ENCODE measurements at places on chromosomes 13 and 19.

- DNase-seq: no peak
Observed at GRCh38 chr19:19206938-19207337, 3.7 kb upstream of the NR2C2AP start.

DNA sequence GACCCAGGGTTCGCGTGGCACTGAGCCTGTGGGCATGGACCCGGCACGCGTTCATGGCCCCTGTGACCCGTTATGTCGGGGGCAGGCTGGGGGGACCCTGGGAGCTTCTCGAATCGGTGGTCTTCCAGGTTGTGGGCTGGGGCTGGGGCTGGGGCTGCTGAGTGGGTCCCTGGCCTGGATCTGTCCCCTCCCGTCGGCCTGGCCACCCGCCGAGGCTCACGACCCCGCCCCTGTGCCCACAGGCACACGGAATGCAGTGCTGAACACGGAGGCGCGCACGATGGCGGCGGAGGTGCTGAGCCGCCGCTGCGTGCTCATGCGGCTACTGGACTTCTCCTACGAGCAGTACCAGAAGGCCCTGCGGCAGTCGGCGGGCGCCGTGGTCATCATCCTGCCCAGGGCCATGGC, 6.5 kb downstream of the NCLN start:
- DNase-seq: no peak

- peak; percentile 38 for DNase-seq
Observed at GRCh38 chr13:19818223-19818842, 35.6 kb upstream of the PSPC1 start.

DNA sequence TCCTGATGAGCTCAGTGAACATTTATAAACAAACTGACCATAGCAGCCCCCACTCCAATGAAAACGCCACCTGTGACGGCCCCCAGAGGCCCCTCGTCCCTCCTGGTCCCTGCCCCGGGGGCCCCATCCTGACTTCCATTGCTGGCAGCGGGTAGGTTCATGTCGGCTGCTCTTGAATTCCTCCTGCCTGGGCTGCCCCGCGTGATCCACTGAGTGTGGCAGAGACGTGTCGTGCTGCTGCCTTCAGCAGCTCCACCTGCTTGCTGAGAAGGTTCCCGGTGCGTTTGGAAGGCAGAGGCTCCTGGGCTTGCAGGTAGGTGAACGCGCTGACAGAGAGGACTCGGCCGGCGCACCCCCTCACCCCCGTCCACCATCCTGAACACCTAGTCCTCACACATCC, 11.6 kb downstream of the C2CD4C start:
- DNase-seq: no peak

GRCh38 chr19:20397292-20397691, 168.3 kb downstream of the ZNF737 start:
- DNase-seq: no peak

- DNase-seq: no peak
Observed at GRCh38 chr13:97107815-97108529, 113.7 kb upstream of the OXGR1 start.
